ENCODE measurements at places on chromosomes 1 and 21.

GRCh38 chr1:39609618-39610331, 29.7 kb downstream of the HEYL start:
- DNase-seq = peak; percentile 52

DNA sequence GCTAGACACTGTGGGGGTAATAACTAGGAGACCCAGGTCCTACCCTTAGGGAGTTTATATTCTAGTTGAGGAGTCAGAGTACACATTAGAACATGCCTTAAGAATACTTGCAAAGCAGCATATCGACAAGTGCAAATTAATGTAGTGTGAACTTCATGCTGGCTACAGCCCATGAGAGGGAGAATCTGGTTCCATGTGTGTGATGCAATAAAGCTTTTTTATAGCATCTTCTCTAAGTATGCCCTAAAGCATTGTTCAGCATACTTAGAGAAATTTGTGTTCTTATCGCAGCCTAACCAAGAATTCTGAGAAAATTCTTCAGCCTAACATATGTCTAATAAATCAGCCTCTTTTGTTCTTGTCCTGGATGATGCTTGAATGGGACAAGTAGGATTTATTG, 95.5 kb downstream of the SDCCAG8 start:
- DNase-seq = no peak

GRCh38 chr1:12063141-12064072, at the start of gene TNFRSF8:
Gene TNFRSF8, plus strand, starts transcription at chr1:12063303. Its CDS starts 296 bp downstream, at chr1:12063599.
- DNase-seq = no peak

DNA sequence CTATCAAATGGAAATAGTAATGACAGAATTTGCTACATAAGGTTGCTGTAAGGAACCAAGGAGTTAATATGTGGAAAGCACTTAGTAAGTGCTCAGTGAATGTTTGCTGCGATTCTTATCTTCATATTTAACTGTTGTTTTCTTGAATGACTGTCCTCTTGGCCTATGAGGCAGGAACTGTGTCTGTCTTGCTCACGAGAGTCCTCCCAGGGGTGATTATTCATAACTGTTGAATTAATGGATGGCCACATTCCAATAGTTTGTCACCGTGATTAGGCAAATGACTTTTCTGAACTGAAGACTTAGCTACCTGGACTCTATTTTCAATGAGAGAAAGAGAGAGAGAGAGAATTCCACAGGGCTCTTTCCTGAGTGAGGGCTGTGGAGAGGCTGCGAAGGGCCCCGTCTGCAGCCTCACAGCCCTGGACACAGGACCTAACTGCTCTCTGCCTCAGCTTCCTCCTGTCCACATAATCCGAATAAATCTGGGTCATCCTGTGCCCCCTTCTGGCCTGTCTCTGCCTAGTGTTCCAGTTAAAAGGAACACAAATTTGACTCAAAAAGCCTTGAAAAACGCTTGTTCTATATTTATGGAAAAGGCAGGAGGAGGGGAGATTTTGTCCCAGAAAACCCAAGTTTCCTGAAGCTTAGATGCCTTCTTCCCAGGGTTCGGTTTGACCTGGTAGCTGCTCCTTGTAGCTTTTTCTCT, 8.5 kb downstream of the EDN2 start:
- DNase-seq = no peak

DNA sequence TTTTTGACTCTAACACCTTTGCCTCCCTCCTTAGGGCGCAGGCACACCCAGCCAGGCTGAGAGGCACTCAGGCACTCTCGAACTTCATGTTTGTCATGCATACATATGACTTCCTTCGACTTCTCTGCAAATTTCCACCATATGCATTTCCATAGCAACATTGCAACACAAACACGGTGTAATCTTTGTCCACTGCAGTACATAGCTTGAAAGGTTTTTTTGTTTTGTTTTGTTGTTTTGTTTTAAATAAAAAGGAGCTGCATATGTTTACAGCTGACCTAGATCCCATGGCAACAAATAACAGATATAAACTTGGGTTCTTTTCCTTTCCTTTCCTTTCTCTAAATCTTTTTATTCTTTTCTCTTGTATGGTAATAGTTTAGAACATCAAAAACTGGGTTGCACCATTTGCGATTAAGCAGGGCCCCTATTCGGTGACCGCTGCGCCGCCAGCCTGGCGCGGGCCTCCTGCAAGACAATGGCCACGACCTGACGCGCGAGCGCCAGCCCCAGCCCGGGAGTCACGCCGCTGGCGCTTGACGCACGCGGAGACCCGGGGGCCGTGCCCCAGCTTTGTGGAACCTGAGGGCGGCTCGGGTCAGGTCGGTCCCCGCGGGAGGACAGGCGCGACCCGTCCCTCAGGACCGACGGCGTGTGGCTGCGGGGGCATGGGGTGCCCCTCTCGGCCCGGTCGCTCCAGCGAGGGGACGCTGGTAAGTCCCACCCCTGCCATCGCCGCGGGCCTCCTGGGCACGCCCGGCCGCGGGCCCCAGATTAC, 35.2 kb downstream of the CCN1 start:
- DNase-seq = no peak

DNA sequence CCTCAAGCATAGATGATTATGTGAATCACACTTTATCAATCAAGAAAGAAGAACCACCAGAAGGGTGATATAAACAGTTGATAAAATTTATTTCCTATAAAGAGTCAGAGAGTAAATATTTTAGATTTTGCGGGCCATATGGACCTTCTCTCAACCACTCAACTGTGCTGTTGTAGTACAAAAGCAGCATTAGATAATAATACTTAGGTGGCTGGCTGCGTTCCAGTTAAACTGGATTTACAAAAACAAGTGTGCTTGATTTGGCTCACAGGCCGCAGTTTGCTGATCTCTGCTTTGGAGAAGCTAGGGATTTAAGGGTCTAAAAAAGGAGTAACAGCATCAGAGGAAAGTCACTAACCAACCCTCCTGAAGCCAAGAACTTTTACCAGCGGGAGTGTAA, 1406.0 kb downstream of the KCNT2 start:
- no peak for DNase-seq

DNA sequence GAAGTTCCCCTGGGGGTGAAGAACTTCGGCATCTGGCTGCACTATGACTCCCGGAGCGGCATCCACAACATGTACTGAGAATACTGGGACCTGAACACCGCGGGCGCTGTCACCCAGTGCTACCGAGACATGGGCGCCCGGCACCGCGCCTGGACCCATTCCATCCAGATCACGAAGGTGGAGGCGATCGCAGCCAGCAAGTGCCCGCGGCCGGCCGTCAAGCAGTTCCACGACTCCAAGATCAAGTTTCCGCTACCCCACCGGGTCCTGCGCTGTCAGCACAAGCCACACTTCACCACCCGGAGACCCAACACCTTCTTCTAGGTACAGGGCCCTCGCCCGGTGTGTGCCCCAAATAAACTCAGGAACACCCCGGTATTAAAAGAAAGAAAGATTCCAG, 22.0 kb upstream of the SLC9A1 start:
- DNase-seq = no peak

GRCh38 chr21:31583498-31583897, 76.0 kb upstream of the SOD1 start:
- no peak for DNase-seq

DNA sequence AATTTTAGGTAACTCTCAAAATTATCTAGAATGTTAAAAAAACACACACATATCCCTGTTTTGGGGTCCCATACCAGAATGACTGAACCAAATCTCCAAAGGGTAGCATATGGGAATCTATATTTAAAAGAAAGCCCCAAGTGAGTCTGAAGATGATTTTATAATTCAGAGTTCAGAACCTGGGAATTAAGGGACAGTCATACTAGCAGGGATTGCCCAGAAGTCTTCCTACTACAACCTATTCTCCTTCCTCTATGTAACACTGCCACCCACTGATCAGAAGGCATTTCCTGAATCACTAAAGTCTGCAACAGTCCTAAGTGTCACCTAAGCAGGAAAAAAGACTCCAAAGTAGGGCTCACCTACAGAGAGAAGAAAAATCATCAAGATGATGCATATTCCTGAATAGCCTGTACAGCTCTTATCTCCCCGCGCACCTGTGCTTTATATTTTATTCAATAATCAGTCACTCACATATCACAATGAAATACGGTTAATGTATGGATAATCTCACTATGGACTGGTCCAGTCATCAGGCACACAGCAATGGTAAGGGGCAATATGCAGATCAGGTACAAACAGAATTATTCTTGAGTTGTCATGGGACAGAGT, 4.9 kb downstream of the RGS1 start:
- DNase-seq = no peak

DNA sequence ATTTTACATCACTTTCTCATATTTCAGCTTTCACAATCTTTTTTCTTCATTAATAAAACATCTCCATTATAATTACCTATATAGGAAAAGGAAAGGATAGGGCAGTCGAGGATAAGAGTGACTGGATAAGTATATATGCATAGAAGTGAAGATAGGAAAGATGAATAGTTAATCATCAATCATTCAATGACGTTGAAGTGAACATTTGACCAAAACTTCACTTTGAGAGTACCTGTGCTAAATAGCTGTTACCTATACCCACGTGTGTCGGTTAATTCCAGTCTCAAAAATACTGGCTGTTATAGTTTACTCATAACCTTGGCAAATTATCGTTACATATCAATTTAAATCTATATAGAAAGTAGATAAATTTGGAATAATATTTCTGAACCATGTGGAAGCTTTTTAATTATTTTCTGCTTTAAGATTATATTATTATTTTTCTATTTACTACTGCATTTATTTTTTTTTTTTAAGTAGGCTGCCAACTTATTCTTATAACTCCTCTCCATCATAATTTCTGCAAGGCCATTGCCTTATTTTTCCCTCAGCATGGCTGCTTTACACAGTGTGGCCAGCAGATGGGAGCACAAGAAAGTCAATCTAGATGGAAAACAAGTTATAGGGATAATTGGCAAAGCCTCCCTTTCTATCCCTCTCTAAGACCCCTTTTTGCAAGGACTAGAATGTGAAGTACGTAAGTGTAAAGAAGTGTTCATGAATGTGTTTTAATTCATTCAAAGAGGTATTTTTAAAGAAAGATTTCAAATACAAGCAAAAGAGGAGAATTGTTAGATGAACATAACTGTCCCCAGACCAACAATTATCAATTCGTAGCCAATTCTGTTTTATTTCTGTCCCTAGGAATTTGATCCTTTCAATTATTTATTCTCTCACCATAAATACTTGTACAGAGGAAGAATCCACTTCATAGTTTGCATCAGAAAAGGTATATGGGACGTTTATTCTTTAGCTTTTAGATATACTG, 290.4 kb downstream of the KCNT2 start:
- peak; percentile 37 for DNase-seq

DNA sequence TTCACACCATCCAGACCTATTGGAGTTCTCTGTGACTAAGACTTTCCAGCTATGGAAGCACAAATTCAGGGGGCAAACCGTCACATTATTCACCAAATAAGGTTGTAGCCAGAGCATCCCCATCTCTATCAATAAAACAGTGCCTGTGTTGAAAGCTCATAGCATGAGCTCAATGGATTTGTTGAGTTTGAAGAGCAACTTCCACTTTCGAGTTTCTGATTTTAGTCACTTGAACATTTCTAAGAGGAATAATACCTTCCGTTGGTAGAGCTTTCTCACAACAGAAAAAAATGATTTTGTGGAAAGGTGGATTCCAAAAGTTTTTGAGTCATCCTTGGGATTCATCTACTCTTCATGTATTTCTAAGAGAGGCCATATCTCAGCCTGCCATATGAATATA, 13.0 kb upstream of the ELAVL4 start:
- DNase-seq = no peak

- peak; percentile 39 for DNase-seq
Observed at GRCh38 chr1:190478149-190479049, 735 bp upstream of the BRINP3 start.

- no peak for DNase-seq
Observed at GRCh38 chr1:116579259-116579875, 8.5 kb upstream of the CD58 start.

DNA sequence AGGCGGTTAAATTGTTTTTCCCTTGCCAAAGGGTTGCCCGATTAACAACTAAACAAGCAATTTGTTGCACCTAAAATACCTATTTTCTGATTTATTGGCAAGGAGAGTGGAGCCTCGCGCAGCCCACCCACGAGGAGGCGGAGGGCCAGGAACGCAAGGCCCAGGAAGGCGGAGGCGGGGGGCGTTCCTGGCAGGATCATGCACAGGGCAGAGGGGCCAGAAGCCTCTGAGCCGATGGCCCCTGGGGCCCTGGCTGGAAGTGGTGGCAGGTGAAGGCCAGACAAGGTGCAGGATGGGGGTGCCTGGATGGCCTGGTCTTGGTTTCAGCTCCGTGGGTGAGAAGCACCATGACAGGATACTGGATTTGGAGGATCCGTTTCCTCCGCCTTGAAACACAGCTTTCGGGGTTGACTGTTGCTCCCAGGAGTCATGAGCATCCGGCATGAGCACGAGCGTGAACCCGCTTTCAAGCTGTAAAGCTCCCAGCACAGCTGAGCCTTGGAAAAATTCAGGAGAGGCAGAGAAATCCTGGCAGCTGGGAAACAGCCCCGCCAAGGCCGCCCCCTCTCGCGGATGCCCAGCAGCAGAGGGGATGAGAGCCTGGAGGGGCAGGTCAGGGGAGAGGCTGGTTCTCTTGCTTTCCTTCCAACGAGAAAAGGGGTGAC, 35.0 kb downstream of the AJAP1 start:
- DNase-seq = no peak

- DNase-seq = no peak
Observed at GRCh38 chr21:45893740-45894449, 87.7 kb upstream of the COL6A1 start.

DNA sequence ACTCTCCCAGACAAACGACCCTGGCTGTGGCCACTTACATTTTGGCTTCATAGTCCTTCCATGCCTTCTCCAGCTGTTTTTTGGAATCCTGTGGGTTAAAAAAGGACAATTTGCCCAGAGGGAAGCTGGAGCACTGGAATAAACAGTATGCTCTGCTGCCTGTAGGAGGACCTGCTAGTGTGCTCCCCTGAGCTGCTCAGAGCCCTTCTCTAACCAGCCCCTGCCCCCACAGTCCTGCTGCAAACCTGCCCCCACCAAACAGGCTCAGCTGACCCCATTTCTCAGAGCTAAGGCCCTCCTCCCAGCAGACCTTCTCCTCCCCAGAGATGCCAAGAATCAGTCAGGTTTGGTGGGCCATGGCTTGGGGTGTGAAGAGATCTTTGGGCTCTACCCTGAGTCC, 26.9 kb upstream of the TCEA3 start:
- DNase-seq = no peak

- no peak for DNase-seq
Observed at GRCh38 chr1:81071072-81071858, 729.5 kb upstream of the ADGRL2 start.

- no peak for DNase-seq
Observed at GRCh38 chr1:118717893-118718292, 270.2 kb downstream of the TBX15 start.

DNA sequence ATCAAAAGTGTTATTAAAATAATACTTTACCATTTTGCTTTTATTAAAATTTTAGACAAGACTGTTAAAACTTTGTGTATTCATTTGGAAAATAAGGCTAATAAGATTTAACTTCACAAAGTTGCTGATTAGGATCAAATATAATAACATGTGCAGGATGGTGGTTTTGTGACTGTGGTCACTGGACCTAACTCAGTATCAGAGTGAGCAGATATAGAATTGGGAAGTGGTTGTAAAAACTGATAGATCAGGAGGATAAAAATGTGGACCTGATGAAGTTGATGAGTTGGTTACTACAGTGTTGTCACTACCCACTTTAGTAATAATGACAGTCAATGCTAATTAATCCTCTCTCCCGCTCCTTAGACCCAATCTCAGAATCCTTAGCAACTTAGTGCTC, 186.4 kb downstream of the AKT3 start:
- no peak for DNase-seq

Data from left hindlimb (tissue), 1 donor.